ENCODE measurements at places on chromosomes 2 and 18. TPM values are rescaled to one million over a fixed set of nuclear protein-coding genes. Genes with fewer than 3 reads are reported as not detected.

SERPINB10 gene
- total RNA-seq: 1.3 TPM

SP5 gene
- total RNA-seq: 0.77 TPM

CPO gene
- not detected for total RNA-seq

DNAJC5G gene
- not detected for total RNA-seq

CACNB4 gene
- 26.2 TPM for total RNA-seq

MRPS5 gene
- 56.2 TPM for total RNA-seq

SLC25A12 gene
- 47.6 TPM for total RNA-seq

PROKR1 gene
- 3.1 TPM for total RNA-seq

HAT1 gene
- 63.2 TPM for total RNA-seq

B3GNT7 gene
- total RNA-seq: 3.4 TPM

PFN4 gene
- 4.1 TPM for total RNA-seq

GKN1 gene
- not detected for total RNA-seq

SLC8A1 gene
- total RNA-seq: 138 TPM

PAX8 gene
- total RNA-seq: 3.7 TPM

PLGLB2 gene
- 4.6 TPM for total RNA-seq

TFCP2L1 gene
- 1.1 TPM for total RNA-seq

LRRTM1 gene
- total RNA-seq: 2.0 TPM

INHA gene
- 0.82 TPM for total RNA-seq

LIMS4 gene
- total RNA-seq: not detected

PMAIP1 gene
- total RNA-seq: 2.7 TPM

TSHZ1 gene
- 17.5 TPM for total RNA-seq

SLC16A14 gene
- 17.5 TPM for total RNA-seq

GAL3ST2 gene
- 0.71 TPM for total RNA-seq

MEP1B gene
- total RNA-seq: not detected

GPR45 gene
- not detected for total RNA-seq

TMEM247 gene
- total RNA-seq: not detected

CYS1 gene
- 9.7 TPM for total RNA-seq

EDAR gene
- total RNA-seq: 0.66 TPM

REG1B gene
- total RNA-seq: not detected

ZSWIM2 gene
- not detected for total RNA-seq

EIF2AK3 gene
- 35.7 TPM for total RNA-seq

SULT1C4 gene
- 39.4 TPM for total RNA-seq

TMEFF2 gene
- total RNA-seq: 12.6 TPM

DSC3 gene
- 18.1 TPM for total RNA-seq

MBP gene
- total RNA-seq: 20.1 TPM

SLC4A1AP gene
- 38.5 TPM for total RNA-seq

D2HGDH gene
- total RNA-seq: 27.2 TPM

SPIRE1 gene
- total RNA-seq: 43.8 TPM

C2orf78 gene
- not detected for total RNA-seq

SERPINB11 gene
- total RNA-seq: 0.93 TPM

GRP gene
- 2.4 TPM for total RNA-seq

GDF7 gene
- 1.9 TPM for total RNA-seq

TRIB2 gene
- 195 TPM for total RNA-seq

CNTNAP5 gene
- total RNA-seq: 16.3 TPM

GULP1 gene
- total RNA-seq: 86.1 TPM

ANO7 gene
- 1.4 TPM for total RNA-seq

MRPL44 gene
- 49.7 TPM for total RNA-seq

GREB1 gene
- total RNA-seq: 18.5 TPM

GALNT3 gene
- 6.8 TPM for total RNA-seq
